ENCODE measurements at places on chromosomes 2 and 18.

- DNase-seq, result no peak
Measured at GRCh38 chr2:221169724-221170123, 402.4 kb downstream of the EPHA4 start.

DNA sequence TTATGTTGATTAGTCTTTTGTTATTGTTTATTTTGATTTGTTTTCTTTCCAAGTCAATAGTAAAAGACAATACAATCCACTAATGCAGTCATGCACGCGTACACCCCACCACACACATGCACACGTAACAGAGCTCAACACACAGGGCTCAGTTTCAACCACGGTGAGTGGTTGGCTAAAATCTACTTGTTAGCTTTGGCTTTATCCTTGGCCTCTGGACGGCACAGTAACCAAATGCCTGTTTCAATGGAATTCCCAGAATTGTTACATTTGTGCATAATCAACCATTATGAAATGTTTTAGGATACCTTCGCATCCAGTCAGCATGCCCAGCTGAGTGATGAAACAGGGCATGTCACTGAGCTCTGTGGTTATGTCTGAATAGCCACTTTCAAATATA, 53.2 kb downstream of the NYAP2 start:
- DNase-seq, result no peak

GRCh38 chr2:128428415-128428814, 109.7 kb upstream of the HS6ST1 start:
- DNase-seq, result no peak

DNA sequence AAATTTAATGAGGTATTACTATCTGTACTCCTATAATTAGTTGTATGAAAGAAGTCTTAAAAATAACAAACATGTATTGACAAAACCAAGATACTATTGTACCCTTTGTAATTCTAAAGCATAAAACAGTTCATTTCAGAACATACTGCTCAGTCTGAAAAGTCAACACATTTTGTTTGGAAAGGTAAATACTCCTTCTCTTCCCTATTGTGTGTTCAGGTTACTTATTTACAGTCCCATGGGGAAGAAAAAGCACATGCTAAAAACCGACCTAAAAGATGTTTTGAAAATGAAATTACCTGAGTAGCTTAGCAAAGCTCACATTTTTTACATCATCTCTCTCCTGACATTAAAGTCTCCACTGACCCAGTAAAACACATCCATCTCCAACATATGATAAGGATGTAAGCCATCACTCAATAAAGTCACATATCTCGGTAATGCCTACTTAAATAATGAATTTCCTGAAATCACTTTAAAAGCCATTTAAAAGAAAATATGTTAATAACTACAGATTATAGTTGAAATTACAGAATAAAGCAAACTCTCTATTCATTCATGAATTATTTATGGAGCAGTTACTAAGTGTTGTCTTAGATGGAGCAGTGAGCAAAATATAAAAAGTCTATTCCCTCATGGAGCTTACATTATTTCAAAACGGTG, 75.6 kb upstream of the FZD5 start:
- DNase-seq, result no peak

DNA sequence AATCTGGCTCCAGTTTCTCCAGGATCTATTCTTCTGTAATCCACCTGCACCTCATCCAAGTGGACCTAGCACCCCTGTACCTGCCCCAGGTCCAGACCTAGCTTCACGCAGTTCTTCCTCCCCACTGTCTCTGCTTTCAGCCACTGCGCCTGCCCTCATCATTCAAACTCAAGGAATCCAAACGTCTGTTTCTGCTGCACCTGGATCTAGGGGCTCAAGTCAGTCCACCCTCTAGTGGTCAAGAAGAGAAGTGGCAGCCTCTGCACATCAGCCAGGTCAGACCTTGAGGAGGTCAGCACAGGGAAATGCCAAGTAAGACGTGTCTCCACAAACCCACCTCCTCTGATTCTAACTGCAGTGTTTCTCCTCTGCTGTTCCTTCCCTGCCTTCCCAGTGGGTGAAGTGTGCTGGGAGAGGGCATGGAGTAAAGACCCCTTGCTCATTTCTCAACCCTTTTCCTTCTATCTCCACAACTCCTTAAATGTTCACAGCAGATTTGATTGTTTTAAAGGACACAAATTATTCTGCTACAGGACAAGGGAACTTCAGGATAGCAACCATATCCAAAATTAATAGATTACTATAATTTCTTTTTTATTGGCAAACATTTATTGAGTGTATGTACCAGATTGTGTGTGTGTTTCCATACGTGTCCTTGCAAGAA, 8.6 kb upstream of the RNF152 start:
- no peak for DNase-seq

DNA sequence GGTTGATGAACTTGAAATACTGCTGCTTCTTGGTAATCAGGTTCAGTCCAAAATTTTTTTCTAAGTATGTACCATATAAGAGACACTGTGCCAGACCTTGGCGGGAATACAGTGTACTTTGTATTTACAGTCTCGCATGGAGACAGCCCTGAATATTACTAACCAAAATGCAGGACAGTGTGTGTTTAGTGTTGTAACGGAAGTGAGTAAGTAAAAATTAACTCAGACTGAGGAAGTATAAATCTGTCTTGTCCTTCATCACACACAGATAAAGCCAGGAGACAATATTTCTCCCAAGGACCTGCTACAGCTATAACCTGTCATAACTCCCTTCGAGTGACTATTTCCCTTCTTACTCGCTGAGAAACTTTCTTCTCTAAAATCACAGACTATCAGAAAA, 76.9 kb downstream of the ACTR3 start:
- DNase-seq, result no peak

DNA sequence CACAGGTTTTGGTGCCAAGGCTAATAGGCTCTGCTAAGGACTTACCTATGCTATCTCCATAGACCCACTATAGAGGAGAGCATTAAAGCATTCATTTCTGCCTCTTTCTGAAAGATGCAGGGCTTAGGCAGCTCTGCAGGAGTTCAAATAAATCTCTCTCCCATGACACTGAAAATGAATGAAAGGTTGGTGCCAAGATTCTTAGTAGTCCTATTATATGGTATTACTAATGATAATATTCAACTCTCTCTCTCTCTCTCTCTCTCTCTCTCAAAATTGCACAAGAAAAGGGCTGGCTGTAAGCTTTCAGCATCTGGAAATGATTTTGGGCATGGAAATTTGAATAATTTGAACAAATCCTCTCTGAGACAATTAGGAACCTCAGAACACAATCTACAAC, 433.7 kb downstream of the MBD2 start:
- DNase-seq, result no peak

GRCh38 chr2:112820343-112820742, 16.2 kb downstream of the IL1B start:
- no peak for DNase-seq

GRCh38 chr2:33478968-33479731, 2.7 kb downstream of the RASGRP3 start:
- no peak for DNase-seq

GRCh38 chr2:138654146-138654545, 126.0 kb downstream of the NXPH2 start:
- DNase-seq, result no peak

DNA sequence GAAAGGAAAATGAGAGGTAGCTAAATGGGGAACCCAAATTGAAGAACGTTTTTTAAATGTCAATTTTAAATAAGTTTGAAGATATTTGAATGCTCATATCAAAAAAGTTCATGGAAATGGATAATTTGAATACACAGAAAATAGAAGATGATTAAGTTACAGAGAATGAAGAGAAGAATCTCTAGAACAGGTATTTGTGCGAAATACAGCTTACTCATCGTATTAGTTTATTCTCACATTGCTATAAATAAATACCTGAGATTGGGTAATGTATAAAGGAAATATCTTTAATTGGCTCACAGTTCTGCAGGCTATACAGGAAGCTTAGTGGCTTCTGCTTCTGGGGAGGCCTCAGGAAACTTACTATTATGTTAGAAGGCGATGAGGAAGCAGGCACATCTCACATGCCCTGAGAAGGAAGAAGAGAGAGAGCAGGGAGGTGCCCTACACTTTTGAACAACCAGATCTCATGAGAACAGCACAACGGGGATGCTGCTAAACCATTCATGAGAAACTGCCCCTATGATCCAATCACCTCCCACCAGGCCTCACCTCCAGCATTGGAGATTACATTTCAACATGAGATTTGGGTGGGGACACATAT, 89.7 kb upstream of the DTNA start:
- DNase-seq, result no peak

GRCh38 chr2:175465101-175465500, 283.6 kb upstream of the ATP5MC3 start:
- DNase-seq, result no peak

GRCh38 chr2:109417701-109418335, 195.9 kb downstream of the SEPTIN10 start:
- DNase-seq, result no peak

DNA sequence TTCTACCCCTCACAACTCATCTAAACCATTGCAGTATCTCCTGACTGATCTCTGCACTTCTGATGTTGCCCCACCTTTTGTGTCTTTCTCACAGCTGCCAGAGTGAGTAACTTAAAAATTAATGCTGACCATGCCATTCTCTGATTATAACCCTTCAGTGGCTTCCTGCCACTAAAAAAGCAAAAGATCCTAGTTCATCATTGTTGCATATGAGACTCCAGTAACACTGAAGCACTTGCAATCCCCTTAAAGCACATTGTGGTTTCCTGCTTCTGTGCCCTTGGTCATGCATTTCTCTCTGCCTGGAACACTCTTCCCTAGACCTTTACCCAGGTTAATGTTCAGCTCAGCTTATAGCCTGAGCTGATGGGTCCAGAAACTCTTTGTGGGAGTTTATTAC, 95.1 kb upstream of the WDSUB1 start:
- DNase-seq, result no peak

GRCh38 chr18:5604778-5605177, 61.0 kb upstream of the EPB41L3 start:
- DNase-seq, result no peak

GRCh38 chr2:71688530-71688929, 235.2 kb downstream of the DYSF start:
- DNase-seq, result no peak

DNA sequence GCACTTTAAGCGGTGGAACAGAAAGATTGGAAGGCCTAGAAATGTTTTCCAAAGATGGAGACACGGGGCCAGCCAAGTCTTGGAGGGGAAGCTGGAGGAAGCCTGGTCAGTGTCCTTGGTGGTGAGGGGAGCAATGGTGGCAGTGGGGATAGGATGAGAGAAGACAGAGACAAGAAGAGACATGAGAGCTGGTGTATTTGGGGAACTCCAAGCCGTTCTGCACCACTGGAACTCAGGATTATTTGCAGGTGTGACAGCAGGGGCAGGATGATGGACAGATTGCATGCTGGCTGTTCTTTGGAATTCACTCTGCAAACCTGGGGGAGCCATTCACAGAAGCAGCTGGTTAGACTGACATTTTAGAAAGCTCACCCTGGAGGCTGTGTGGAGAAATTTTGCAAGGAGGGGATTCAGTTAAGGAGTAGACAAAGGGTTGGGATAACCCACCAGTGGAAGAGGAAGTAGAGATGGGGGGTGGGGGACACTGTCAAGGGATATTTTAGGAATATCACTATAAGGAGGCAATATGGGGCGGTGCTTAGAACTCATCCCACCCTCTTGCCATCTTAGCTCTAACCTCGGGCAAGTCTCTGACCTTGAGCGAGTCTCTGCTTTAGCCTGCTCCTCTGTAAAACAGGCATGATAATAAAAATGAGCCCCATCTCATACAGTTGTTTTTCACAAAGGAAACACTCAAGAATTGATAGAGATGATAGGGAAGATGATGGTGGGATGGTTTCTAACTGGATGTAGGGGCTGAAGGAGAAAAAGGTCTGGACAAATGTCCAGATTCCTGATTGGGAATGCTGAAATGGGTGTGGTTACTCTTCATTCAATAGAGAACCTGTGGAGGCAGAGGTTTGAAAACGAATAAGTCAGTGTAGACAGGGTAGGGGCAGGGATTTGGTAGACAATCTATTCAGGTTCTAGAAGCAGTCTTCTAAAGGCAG, 175.8 kb downstream of the MYCN start:
- DNase-seq, result no peak

- DNase-seq, result no peak
Measured at GRCh38 chr2:186570604-186571003, 19.3 kb upstream of the ITGAV start.

DNA sequence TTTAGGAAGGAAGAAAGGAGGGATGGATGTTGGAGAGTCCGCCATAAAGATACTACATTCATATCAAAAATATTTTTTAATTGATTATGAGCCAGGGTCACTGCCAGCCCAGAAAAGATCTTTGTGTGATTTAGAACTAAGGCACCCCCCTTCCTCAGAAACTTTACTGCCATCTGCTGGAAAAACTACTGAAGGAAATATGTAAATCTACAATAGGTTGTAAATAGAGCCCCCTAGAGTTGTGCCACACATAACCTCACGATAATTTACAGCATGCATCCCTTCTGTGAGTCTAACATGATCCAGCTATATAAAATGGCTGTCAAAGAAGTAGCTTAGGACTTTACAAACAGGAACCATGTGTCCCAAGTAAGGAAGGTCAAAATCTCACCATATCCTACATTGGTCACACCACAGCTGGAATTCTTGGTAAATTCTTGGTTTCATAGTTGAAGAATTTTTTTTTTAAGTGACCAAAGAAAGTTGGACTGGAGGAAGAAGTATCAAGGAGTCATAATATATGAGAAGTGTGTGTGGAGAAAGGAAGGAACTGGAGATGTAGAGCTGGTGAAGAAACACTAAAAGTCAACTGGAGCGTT, 152.5 kb downstream of the CYP26B1 start:
- no peak for DNase-seq

- DNase-seq, result no peak
Measured at GRCh38 chr18:25710981-25711380, 359.0 kb upstream of the ZNF521 start.

DNA sequence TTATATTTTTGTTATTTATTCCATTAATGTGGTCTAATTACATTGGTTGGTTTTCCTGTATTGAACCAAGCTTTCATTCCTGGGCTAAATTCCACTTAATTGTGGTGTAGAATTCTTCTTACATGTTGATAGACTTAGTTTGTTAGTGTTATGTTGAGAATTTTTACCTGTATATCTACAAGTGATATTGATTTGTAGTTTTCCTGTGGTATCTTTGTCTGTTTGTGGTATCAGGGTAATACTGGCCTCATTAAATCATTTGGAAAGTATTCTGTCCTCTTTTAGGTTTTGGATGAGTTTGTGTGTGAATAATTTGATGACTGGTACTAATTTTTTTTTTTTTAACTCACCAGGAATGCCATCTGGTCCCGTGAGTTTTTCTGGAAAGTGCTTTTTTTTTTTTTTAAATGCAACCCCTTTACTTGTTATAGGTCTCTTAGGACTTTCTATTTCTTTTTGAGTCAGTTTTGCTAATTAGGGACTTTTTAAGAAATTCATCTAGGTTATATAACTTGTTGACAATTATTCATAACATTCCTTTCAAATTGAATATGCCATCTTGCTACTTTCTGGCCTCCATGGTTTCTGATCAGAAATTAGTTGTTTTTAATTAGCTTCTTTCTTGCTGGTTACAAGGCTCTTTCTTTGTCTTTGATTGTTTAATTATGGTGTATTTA, 232.8 kb downstream of the CCDC85A start:
- no peak for DNase-seq

- no peak for DNase-seq
Measured at GRCh38 chr18:73717570-73717969, 430.1 kb downstream of the FBXO15 start.

- no peak for DNase-seq
Measured at GRCh38 chr2:112772322-112772721, 7.9 kb upstream of the CKAP2L start.
